Esophagus mucosa (tissue), 1 donor: ENCODE measurements at places on chromosomes 2 and 18.

DNA sequence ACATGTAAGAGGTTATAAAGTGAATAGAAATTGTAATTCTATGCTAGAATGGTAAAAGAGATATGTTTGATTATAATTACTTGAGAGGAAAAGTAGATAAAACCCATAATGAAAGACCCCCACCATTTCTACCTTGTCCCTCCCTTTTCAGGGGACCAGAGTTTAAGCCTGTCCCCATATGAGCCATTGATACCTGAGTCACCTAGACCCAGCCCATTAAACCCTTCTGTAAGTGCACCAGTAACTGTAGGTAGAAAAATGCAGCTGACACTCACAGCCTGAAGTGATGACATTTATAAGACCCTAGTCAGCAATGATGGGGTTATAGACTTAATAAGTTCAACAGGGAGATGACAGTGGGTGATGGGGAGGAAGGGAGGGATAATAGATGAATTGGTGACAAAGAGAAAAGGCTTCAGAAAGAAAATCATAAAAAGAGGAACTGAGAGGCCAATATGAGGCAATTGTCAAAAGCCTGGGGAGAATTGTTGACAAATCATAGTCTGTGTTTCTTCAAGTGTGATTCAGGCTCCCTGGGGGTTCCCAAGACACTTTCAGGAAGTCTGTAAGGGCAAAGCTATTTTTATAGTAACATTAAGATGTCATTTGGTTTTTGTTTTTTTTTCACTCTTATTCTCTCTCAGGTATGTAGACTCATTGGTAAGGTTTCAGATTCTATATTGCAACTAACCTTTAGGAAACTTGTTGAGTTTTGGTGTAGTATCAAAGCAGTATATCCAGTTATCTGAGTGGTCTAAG, 544.2 kb downstream of the SATB2 start:
- ATAC-seq: no peak

GRCh38 chr2:164655336-164655735, 34.1 kb upstream of the GRB14 start:
- peak; percentile 63 for ATAC-seq

- no peak for ATAC-seq
These were observed 82.2 kb upstream of the RMP24 start for GRCh38 chr18:35890323-35890722.

- ATAC-seq: no peak
These were observed 38.8 kb upstream of the CCBE1 start for GRCh38 chr18:59736061-59736460.

GRCh38 chr2:219362524-219363164, 25.1 kb downstream of the DNPEP start:
- peak; percentile 70 for ATAC-seq

- ATAC-seq: no peak
These were observed 34.4 kb upstream of the KLF7 start for GRCh38 chr2:207200136-207200535.

GRCh38 chr18:5415031-5415430, 119.5 kb upstream of the ZBTB14 start:
- no peak for ATAC-seq

GRCh38 chr18:74773171-74773624, 175.5 kb downstream of the ZNF407 start:
- no peak for ATAC-seq

DNA sequence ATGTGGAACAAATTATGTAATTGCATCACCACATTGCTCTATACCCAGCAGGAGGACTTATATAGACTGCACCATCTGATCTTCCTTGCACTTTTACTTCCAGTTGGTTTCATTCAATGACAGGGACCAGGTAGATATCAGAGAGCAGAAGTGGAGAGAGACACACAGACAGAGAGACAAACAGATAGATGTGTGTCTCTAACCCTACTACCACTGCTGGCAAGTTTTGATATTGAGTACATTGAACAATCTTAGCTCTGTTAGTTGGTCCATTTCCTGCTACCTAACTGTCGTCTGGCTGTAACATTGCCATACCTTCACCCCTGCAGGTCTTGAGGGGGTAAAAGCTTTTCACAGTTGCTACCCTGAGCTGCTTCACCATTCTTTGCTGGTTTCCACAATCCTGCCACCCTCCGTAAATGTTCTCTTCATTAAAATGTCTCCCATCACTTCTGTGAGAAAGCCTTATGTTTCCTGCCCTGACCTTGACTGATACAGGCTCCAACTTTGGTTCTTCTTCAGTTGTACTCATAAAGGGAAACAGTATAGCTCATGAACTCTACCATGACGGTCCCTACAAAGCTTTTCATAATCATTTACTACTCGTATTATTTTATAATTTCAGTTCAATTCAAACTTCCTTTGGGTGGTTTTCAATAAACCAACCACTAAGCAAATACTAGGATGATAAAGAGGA, 62.3 kb upstream of the ITGA4 start:
- ATAC-seq: no peak

- ATAC-seq: no peak
These were observed 612.1 kb downstream of the KCNJ3 start for GRCh38 chr2:155310589-155310988.

DNA sequence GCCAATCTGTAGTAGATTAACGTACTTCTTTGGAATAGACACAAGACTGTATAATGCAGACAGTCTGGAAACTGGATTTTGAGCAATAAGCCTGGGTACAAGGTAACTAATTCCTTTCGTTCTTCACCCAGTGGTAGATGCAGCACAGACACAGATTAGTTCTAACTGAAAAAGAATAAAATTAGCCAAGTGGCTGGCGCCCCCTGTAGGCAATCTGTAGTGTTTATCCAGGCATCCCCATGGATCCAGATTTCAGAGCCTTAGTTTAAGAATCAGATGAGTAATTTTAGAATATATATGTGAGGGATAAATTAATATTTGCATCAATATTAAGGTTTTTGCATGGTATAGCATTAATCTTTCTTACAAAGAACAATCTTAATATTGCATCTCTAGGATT, 563.9 kb downstream of the DCC start:
- ATAC-seq: no peak

DNA sequence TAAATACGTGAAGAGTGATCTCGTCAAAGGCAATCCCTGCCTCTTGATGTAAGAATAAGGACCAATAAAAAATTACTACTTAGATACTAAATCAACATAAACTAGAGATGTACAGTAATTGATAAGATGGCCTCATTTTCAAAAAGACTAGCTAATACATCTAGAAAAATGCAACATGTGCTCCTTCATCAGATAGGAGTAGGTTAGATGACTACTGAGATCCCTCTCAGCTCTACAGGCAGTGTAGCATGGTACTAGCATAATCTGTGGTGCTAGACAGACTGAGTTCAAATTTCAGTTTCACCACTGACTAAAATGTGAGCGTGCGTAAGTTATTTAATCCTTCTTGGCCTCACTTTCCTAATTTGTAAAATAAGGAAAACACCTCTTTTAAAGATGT, 82.6 kb upstream of the FRZB start:
- ATAC-seq: no peak

DNA sequence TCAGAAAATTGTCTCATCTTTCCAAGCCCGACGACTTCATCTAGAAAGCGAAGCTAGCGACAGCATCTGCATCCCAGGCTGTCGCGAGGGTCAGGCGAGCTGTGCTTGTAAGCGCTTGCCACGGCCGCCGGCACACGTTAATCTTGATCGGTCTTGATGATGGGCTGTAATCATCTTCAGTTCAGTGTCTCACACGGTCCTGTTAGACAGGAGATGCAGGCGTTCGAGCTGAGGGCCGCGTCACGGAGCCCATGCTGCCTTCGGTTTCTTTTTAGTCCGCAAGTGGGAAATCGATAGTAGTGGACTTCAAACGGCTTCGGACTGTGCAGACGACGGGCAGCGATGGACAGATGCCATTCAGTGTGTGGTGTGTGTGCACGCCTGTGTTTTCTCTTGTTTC, 43.6 kb downstream of the ADI1 start:
- no peak for ATAC-seq

DNA sequence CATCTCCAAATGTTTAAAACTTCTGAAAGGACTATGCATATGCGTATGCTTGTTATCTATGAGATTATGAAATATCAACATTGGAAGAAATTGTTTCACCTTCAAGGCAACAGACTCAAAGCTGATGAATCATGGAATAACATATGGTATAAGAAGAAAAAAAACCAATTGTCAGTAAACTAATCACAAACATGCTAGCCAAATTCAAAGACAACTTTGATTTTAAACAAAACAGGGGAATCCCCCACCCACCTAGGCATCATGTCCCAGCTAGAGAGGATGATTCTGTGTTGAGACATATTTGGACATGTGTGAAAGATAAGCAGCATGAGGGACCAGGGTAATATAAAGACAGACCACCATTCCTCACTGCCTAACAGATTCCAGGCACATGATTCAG, 147.7 kb downstream of the WDPCP start:
- no peak for ATAC-seq

DNA sequence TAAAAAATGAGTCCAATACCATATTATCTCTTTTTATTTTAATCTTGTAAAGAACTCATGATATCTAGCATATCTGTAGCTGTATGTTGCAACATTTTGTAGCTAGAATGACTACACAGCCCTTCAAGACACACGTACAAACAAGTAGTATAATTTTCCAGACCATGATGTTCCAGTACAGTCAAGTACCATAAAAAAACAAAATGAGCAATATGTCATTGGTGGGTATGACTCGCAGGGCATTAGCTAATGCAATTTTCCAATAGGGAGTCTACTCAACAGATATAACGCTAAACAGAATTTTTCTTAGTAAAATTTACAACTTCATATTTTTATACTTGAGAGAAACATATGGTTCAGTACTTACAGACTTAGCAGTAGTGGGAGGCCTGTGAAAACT, 53.6 kb upstream of the UGP2 start:
- ATAC-seq: no peak

DNA sequence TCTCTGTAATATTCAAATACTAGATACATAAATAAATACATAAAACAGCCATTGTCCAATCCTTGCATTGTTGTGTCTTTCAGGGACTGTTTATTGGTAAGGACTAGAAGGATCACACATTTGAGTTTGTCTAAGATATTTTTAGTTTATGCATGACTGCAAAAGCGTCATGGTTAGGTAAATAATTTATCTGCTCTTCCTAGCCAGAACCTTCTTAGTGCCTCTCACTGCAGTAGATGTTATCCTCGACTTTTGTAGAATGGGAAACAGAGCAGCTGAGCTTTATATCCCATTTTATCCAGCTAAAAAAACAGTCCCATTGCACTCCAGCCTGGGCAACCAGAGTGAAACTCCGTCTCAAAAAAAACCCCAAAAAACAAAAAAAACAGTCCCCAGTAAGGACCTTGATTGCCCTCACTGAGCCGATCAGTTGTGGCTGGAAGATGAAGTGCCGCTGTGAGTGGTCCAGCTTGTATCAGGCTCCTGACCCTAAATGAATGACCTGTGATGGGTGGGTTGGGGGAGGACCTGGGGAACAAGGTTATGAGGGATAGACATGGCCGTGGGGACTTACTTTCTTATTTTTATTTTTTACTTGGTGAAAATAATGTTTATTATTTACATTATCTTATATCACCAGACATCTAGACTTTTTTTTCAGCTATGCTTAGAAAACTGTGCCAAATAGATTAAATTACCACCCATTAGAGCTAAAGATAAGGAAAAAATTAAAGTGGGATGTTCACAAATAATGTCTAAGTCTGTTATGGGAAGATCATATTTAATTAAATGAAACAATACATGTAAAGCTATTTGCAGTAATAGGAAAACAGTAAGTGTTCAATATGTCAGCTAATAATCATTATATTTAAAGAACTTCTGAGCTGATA, 10.9 kb upstream of the ADAM23 start:
- ATAC-seq: no peak

- ATAC-seq: peak; percentile 24
These were observed 93.8 kb downstream of the NRP2 start for GRCh38 chr2:205776139-205776538.

DNA sequence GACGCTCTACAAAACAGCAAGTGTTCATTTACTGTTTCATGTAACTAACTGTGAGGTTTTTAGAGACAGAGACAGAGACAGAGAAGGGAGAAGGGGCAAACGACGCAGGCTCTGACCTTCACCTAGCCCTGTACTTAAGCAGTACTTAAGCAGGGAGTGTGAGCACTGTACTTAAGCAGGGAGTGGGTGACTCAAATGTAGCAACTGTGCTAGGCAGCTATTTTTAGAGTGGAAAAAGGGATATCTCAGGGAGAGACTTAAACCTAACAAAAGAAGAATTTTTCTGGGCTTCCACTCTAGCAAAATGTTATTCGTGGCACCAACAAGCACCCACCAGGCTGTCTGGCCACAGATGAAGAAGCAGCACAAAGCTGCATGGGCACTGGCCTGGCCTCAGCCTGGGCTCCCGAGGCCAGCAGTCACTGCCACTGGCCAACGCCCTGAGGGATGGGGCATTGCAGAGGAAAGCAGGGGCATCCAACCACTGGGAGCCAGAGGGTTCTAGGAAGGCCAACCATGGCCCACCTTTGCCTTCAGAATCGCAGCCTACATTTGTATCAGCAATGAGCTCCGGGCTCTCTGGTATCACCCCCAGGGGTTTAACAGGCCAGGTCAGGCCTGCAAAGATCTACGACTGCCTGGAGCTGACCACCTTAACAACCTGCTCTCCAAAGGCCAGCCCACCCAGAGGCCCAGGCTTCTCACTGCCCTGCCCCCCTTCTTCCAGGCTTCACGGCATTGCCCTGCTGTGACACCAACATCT, 154.3 kb downstream of the TTC32 start:
- ATAC-seq: no peak

DNA sequence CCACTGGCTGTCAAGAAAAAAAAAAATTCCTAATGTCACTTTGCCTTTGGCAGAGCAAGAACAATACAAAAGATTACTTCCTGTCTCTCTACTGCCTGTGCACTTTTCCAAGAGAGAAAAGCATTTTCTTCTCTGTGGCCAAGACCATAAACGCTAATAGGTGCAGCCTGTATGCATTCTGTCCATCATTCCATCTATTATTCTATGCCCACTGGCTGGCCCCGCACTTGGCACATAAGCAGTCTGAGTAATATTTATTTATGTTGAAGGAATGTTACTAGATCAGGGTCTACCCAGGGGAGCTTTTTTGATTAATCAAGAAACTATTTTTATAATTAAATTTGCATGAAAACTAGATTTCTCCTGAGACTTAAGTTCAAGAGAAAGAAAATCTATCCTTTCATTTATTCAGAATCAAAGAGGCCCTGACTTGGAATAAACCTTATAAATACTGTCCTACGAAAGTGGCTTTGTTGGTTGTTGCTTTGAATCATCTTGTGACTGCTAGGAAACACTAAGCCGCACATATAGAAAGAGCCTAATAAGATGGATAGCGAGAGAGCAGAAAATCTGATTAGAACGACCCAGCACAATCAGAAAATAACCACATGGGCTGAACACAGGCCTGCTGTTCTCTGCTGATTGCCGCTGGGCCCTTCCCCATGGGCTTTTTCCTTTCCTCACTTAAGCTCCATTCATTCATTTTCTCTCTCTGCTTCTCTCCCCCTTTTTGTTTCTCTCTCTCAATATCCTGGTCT, 59.4 kb downstream of the MMADHC start:
- no peak for ATAC-seq
